CD14-positive monocyte (primary cell): ENCODE measurements at places on chromosomes 16 and 17. TPM values are rescaled to one million over a fixed set of nuclear protein-coding genes. Genes with fewer than 3 reads are reported as not detected.

DNA sequence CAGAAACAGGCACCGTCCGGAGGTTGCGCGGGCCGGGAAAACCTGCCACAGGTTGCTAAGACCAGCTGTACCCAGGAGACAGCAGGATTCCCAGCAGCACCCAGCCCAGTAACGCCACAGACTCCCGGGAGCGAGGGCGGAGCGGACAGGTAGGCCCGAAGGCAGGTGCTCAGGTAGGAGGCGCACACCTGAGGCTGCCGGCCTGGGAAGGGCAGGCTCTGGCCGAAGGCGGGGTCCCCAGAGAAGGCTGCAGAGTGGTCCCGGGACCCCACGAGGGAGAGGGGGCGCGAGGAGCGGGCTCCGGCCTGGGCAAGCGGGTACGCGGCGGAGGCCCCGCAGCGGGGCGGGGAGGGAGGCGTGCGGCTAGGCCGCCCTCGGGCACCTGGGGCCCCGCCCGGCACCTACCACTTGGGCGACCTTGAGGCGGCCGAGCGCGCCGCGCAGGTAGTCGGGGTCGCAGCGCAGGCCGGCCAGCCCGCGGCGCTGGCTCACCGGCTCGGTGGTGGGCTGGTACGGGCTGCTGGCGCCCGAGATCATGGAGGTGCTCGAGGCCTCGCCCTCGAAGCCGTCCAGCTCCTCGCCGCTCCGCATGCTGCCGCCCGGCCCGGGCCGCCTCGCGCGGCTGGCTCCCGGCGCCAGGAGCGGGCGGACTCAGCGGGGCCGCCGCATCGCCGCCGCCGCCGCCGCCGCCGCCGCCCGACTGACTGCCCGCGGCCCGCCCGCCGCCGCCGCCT is 441 bp downstream of the CMTM4 start:
- H3K4me3 ChIP-seq: peak overlapping the region; percentile 74
- no peaks in the 10 kb centered on the region for H3K27me3 ChIP-seq
- DNase-seq: no peak

GRCh38 chr16:57503366-57503765 is 17.1 kb upstream of the DOK4 start:
- no peaks in the 10 kb centered on the region for H3K4me1 ChIP-seq
- no peak overlapping the region for H3K4me3 ChIP-seq
- H3K36me3 ChIP-seq: no peaks in the 10 kb centered on the region
- H3K27ac ChIP-seq: no peak overlapping the region

- DNase-seq: peak; percentile 21
- H3K27me3 ChIP-seq: no peaks in the 10 kb centered on the region
- H3K27ac ChIP-seq: peak overlapping the region; percentile 71
Measured at GRCh38 chr17:59331929-59332748, 684 bp downstream of the YPEL2 start.

DNA sequence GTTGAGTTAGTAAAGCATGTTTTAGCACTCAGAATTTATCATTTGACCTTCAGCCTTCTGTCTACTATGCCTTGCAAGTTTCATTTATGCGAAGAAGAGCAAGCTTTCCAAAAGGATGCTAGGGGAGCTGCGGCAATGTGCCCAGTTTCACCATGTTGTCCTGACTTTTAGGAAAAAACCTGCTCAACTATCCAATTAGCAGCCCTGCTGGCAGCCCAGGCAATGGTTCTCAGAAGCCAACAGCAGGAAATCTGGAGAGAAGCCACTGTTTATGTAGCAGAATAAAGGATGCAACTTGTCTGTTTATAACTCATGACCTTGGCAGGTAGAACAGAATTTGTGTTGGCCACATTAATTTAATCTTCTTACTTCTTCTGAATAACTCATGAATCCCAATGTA is 230.8 kb downstream of the ABCC12 start:
- DNase-seq: no peak
- H3K4me3 ChIP-seq: no peak overlapping the region
- no peaks in the 10 kb centered on the region for H3K36me3 ChIP-seq
- H3K27me3 ChIP-seq: no peaks in the 10 kb centered on the region
- no peaks in the 10 kb centered on the region for H3K4me1 ChIP-seq

- no peak for DNase-seq
- no peaks in the 10 kb centered on the region for H3K27me3 ChIP-seq
- H3K27ac ChIP-seq: no peak overlapping the region
- no peak overlapping the region for H3K4me3 ChIP-seq
- no peaks in the 10 kb centered on the region for H3K4me1 ChIP-seq
Measured at GRCh38 chr16:11245988-11246387, 10.0 kb downstream of the SOCS1 start.

GRCh38 chr17:36063786-36064541 is at the start of gene CCL18:
TSS of gene CCL18 (plus strand) at chr17:36064272. CDS start at chr17:36064343, 71 bp downstream.
- no peak for DNase-seq
- H3K27me3 ChIP-seq: no peaks in the 10 kb centered on the region
- H3K27ac ChIP-seq: no peak within 1 kb of the TSS
- no peaks in the 10 kb centered on the region for H3K36me3 ChIP-seq

DNA sequence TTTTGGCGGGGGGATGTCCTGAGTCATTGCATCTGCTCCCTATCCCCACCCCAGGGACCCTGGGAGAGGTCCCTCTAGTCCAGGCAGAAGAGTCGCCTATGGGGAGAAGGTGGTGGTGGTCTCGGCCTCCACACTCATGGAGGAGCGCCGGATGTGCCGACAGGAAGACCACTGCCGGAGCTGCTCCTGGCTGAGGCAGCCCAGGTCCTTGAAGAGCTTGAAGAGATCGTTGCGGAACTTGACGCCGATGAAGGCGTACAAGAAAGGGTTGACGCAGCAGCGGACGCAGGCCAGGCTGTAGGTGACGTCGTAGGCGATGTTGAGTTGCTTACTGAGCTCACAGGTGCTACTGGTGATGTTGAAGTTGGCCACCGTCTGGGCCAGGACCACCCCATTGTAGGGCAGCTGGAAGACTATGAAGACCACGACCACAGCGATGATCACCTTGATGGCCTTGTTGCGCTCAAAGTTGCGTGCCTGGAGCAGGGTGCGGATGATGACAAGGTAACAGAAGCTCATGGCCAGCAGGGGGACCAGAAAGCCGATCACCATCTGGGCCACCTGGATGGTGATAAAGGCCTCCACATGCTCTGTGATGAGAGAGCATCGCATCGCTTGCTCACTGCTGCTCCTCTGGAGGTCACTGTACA is 10.5 kb downstream of the CCR7 start:
- H3K27me3 ChIP-seq: peaks cover 22% of the 10 kb centered on the region
- H3K4me3 ChIP-seq: no peak overlapping the region
- H3K4me1 ChIP-seq: peaks cover 17% of the 10 kb centered on the region
- H3K36me3 ChIP-seq: no peaks in the 10 kb centered on the region
- no peak overlapping the region for H3K27ac ChIP-seq

Gene RGS11
- polyA plus RNA-seq: not detected

Gene TTLL6
- polyA plus RNA-seq: not detected in 2 replicates

Gene RNF227
- polyA plus RNA-seq: 6.6 and 6.7 TPM in 2 replicates

Gene DNAI2
- not detected for polyA plus RNA-seq
